ENCODE measurements at places on chromosomes 7 and 10. TPM values are rescaled to one million over a fixed set of nuclear protein-coding genes. Genes with fewer than 3 reads are reported as not detected.

Gene PRRT4
- not detected for total RNA-seq

Gene PDZD7
- total RNA-seq, result 0.62 TPM

GRCh38 chr7:73606801-73607691 lies 17.3 kb downstream of the MLXIPL start:
- peaks cover 16% of the 10 kb centered on the region for H3K27me3 ChIP-seq
- no peaks in the 10 kb centered on the region for H3K36me3 ChIP-seq
- H3K27ac ChIP-seq, result no peak overlapping the region

DNA sequence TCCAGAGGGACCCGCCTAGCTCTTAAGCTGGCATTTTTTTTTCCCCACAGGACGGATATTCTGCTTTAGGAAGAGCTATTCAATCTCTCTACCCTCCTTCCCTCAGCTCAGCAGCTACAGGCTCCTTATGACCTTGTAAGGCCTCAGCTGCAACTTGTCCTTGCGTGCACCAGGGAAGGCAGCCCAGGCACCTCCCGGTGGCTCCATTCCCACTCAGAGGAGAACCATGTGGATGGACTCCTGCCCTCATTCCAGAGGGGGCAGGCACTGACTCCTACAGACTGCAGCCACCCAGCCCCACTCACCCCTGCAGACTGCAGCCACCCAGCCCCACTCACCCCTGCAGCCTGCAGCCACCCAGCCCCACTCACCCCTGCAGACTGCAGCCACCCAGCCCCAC lies 73.7 kb downstream of the ITIH5 start:
- no peak overlapping the region for H3K27ac ChIP-seq
- peaks cover 2% of the 10 kb centered on the region for H3K27me3 ChIP-seq
- DNase-seq, result no peak
- H3K36me3 ChIP-seq, result no peaks in the 10 kb centered on the region
- no peaks in the 10 kb centered on the region for H3K4me1 ChIP-seq

- no peak within 1 kb of the TSS for H3K27ac ChIP-seq
- H3K4me1 ChIP-seq, result peaks cover 8% of the 10 kb centered on the region
- no peaks in the 10 kb centered on the region for H3K36me3 ChIP-seq
- DNase-seq, result peak; percentile 92
- no peak within 1 kb of the TSS for H3K4me3 ChIP-seq
Observed at GRCh38 chr10:104353325-104354048, at the start of gene CFAP58. Gene CFAP58, plus strand, starts transcription at chr10:104353833. Its CDS starts 65 bp downstream, at chr10:104353898.

DNA sequence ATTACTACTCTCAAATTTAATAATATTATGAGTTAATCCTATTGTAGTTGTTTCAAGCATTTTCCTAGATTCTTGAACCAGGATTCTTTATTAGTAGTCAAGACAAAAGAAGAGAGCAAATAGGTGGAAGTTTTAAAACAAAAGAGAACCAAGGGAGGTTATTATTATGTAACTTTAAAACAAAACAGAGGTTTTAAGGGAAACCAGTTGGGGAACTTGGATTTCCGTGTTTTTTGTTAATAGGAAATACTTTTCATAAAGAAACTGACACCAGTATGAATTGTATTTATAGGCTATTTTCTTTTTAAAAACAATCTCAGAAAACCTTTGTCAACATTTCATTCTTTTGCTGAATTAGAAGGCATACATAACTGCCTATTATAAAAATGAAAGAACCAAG lies 183.9 kb downstream of the WNT2 start:
- peaks cover 16% of the 10 kb centered on the region for H3K4me1 ChIP-seq
- no peak for DNase-seq
- H3K27me3 ChIP-seq, result no peaks in the 10 kb centered on the region
- peaks cover 13% of the 10 kb centered on the region for H3K36me3 ChIP-seq
- H3K4me3 ChIP-seq, result no peak overlapping the region

DNA sequence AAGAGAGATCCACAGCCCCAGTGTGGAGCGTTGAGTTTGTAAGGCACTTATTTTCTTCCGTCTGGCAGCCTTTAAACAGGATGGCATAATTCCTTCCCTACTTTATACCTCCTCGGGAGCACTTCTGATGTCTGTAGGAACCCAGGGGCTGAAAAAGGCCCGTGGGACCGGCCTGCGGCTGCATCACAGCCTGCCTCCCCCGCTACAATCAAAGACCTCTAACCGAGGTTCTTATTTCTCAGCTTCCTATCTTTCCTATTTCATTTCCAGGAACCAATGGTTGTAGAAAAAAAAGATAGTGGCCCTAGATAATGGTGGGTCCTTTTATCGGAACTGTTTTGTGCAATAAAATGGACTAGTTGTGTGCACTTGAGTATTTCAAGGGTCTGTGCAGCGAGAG lies 4.1 kb upstream of the CTBP2 start:
- DNase-seq, result no peak
- H3K27me3 ChIP-seq, result no peaks in the 10 kb centered on the region
- no peaks in the 10 kb centered on the region for H3K4me1 ChIP-seq
- no peaks in the 10 kb centered on the region for H3K36me3 ChIP-seq
- no peak overlapping the region for H3K4me3 ChIP-seq

DNA sequence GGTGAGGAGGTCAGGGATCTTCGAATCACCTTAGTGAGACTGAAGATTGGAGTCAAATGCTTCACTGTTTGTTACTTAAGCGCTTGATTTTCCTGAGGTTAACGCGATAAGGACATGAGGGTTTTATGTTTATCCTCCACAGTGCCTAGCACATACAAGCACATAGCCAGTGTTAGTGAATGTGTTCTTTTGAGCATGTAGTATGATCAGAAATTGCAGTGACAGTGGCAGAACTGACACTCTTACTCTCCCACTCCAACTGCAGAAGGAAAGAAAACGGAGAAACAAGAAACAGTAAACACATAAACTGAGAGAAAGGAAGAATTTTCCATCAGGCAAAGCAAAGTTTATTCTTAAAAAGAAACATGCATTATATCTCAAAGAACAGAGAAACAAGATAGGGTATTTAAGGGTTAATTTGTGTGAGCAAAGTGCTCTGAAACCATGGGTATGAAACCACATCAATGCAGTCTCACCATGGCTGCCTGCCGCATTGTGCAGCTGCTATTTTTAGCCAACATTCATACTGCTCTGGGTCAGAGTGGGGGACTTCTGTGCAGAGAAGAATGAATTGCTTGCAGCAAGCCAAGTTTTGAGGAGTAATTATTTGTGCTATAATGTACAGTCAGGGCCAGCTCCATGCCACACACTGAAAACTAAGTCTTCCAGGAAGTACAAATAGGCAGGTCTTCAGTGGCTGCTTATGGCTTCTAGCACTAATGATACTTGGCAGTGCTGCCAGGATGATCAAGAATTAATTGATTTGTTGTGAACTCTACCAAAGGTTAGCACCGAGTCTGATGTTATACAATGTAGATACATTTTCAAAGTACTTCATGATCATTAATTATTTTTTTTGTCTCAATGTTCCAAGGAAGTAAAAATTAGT lies 152.0 kb downstream of the MACC1 start:
- H3K4me3 ChIP-seq, result no peak overlapping the region
- no peaks in the 10 kb centered on the region for H3K4me1 ChIP-seq
- no peak overlapping the region for H3K27ac ChIP-seq
- H3K36me3 ChIP-seq, result peaks cover 4% of the 10 kb centered on the region
- H3K27me3 ChIP-seq, result no peaks in the 10 kb centered on the region

GRCh38 chr7:137040745-137041144 lies 172.3 kb downstream of the CHRM2 start:
- no peak overlapping the region for H3K4me3 ChIP-seq
- no peaks in the 10 kb centered on the region for H3K27me3 ChIP-seq
- peaks cover 4% of the 10 kb centered on the region for H3K36me3 ChIP-seq
- DNase-seq, result no peak
- no peak overlapping the region for H3K27ac ChIP-seq

- H3K4me3 ChIP-seq, result no peak overlapping the region
- no peak for DNase-seq
- peaks cover 18% of the 10 kb centered on the region for H3K27me3 ChIP-seq
Observed at GRCh38 chr7:134879815-134880475, 100.5 kb downstream of the CALD1 start.

DNA sequence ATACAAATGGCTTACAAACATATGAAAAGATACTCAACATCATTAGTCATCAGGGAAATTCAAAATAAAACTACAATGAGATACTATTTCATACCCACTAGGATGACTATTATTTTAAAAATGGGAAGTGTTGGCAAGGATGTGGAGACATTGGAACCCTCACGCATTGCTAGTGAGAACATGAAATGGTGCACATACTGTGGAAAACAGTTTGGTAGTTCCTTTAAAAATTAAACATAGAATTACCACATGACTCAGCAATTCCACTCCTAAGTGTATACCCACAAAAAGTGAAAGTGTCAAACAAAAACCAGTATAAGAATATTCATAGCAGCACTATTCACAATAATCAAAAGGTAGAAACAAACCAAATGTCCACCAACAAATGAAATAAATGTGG lies 48.5 kb upstream of the SHTN1 start:
- DNase-seq, result no peak
- H3K4me3 ChIP-seq, result no peak overlapping the region
- no peak overlapping the region for H3K27ac ChIP-seq
- no peaks in the 10 kb centered on the region for H3K4me1 ChIP-seq
- peaks cover 9% of the 10 kb centered on the region for H3K36me3 ChIP-seq

Data from natural killer cell treated with Interleukin-12 subunit alpha and Interleukin-12 subunit beta and Interleukin-15 and Interleukin-18, amount 100 ng/mL, for 72 hours (primary cell).